ENCODE measurements at places on chromosomes 13 and 19.

- DNase-seq = peak; percentile 23
Measured at GRCh38 chr13:65378943-65379519, 1851.1 kb downstream of the PCDH9 start.

GRCh38 chr13:79989217-79989661, 351.7 kb downstream of the SPRY2 start:
- DNase-seq = no peak

GRCh38 chr13:110062077-110062776, 244.7 kb downstream of the COL4A1 start:
- DNase-seq = no peak

DNA sequence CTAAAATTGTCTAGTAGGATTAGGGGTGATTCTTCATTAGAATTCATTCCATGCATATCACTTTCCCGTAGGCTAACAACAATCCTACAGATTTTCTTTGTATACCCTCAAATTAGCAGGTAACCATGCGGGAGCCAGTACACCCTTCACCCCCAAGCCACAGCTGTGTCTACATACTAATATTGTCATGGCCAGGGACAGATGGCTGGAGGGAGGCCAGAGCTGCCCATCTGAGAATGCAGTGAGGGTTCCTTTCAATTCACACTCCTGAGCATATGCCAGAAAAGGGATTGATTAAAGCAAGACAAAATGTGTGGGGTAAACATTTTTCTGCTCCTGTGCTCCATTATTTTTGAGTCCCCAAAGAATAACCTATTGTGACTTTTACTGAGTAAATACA, 68.9 kb downstream of the FREM2 start:
- no peak for DNase-seq

DNA sequence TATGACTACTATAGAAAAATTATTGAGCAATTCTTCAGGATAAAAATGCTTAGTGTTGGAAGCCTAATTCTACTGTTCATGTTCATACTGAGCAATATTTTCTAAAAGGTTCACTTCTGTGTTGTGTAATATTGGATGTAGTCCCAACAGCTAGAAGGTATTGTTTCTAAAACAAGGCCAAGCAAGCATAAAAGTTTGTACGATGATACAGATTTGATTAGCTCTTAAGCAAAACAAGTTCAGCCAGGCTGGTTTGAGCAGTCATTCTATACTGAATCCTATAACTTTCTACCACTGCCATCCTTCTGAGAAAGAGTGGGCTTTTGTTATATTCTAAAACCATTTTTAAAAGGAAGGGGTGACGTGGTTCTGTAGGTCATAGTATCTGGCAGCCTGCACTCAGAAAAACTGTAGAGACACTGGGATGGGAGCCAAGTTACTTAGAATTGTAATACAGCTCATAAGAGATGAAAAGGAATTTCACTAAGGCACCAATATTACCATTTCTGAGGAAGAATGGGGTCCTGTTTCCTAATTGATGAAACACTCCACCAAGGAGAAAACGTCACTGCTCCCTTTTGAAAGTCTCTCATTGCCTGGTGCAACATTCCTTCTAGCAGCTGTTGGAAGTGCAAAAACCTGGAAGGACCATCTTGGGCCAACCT, 275.0 kb upstream of the DACH1 start:
- no peak for DNase-seq

DNA sequence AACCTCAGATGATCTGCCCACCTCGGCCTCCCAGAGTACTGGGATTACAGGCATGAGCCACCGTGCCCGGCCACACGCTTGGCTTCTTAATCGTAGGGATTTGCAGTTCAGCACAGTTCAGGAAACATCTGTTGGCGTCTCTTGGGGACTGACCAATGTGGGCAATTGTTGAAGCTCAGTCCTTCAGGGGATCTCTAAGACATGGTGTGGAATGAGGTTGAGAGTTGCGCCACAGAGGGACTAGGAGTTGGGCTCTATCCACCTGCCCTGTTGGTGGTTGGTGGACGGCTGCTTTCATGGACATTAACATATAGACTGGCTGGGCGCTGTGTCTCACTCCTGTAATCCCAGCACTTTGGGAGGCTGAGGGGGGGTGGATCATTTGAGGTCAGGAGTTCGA, 37.3 kb upstream of the SIN3B start:
- DNase-seq = no peak

DNA sequence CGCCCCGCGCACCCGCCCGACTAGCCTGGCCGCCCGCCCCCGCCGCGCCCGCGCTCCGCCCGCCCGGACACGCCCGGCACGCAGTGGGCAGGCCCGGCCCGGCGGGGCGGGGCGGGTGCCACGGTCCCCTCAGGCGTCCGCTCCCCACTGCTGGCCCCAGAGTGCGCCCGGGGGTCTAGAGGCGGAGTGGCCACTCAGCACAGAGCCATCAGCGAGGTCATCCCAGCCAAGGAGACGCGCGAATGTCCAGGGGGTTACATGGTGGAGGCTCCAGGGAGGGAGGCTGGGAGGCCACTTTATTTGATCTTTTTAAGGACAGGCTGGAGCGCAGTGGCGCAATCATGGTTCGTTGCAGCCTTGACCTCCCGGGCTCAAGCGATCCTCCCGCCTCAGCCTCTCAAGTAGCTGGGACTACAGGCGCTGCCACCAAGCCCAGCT, 236 bp upstream of the TINCR start:
- DNase-seq = no peak

- no peak for DNase-seq
Measured at GRCh38 chr13:61654481-61654880, 238.8 kb upstream of the PCDH20 start.

GRCh38 chr13:51048616-51049015, 62.5 kb downstream of the C13orf42 start:
- no peak for DNase-seq

DNA sequence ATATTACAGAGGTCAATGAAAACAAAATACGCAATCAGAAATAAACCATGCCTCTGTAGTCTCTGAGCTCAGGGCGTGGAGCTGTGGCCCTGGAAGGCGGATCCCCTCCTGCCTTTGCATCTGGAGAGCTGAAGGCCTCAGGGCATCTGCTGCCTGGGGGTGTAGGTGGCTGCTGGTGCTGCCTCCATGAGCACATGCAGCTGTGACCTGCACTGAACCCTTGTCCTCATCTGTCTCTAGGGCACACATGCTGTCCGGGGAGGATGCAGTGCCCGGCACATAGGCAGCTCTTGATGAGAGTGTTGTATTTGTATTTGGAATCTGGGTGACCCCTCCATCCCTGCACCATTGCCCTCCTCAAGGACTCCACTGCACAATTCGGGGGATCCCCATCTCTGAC, 185.7 kb downstream of the TEX29 start:
- DNase-seq = no peak

GRCh38 chr13:23394821-23395220, 38.7 kb downstream of the SACS start:
- DNase-seq = no peak

GRCh38 chr19:1110809-1111640, 7.2 kb downstream of the GPX4 start:
- DNase-seq = no peak

DNA sequence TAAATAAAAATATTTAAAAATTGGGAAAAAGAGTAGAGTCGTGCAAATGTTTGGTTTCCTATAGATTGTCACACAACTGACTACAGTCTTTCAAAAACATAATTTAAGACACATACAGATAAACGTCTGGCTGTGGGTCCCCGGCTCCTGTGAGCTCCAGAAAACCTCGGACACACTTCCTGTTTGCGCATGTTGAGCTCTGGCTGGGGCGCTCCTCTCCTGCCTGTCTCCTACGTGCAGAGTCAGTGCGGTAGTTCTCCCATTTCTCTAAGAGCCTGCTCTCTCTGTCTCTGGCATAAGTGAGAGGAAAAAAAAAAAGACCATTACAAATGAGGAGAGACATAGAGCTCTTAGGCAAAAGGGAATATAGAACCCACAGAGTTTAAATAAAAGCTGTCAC, 128.2 kb upstream of the OBI1 start:
- no peak for DNase-seq

DNA sequence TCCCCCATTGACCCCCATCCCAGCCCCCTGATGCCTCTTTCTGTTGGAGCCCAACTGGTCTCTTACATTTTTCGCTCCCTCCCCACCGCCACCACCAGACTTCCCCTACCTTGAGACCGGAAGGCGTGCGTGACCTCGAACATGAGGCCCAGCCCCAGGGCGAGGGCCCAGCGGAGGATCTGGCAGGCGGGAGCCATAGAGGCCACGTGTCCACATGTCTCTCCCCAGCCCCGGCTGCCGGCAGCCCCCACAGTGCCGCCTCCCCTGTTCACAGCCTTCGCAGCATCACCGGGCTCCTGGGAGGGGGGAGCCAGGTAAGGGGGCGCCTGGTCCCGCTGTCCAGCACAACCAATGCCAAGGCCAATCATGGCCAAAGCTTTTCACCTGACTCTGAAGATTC, 5.0 kb downstream of the ADAMTS10 start:
- DNase-seq = no peak

DNA sequence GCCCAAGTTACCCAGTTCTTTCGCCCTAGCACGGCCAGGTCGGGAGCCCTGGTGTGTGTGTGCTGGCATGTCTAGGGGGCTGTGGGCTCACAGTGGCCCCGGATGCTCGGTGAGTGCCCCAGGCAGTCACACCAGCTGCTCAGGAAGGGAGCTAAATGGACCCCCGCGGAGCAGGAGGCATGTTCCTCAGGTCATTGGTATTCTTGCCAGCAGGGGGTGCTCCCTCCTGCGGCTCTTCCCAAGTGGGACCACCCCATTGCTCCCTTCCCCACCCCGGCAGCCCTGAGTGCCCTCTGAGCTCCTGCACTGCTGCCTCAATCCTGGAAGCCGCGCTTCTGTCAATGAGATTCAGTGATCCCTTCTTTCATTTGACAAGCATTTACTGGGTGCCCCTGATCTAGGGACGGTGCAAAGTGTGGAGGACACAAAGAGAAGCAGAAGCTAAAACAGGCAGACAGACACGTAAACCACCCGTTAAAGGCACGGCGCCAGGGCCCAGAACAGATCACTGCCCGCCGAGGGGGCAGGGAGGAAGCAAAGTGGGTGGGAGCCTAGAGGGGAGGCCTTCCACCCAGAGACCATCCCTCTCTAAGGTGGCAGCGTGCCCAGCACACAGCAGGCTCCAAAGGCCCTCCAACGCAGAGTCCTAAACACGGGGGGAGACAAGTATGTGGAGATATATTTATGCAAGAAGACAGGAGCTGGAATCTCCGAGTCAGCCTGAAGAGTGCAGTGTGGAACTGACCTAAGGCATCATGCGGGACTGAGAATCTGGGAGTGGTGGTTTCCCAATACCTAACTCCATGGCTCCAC, 5.2 kb upstream of the ADPRHL1 start:
- DNase-seq = peak; percentile 5

DNA sequence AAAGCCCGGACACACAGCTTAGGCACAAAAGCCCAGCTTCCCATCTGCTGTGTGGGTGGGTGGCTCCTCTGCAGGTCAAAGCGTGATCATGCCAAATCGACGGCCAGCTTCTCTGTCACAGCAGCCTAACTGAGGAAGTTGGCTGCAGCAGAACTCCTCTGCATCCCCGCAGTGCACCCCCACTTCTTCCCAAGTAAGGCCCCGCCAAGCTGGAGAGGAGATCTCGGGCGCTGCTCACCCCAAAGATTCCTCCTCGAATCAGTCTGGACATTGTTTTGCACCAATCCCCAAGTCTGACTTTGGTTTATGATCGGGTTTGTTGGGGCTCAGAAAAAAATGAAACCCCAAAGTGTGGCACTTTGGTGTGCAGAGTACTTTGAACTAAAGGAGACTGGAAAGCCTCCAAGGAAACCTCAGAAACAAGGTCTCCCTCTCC, 19.7 kb upstream of the CPB2 start:
- DNase-seq = no peak

GRCh38 chr13:35888981-35889380, 242.2 kb downstream of the DCLK1 start:
- DNase-seq = no peak

- no peak for DNase-seq
Measured at GRCh38 chr19:11397089-11397610, 13.0 kb upstream of the EPOR start.

- no peak for DNase-seq
Measured at GRCh38 chr13:28489524-28489931, 5.4 kb downstream of the FLT1 start.

- DNase-seq = peak; percentile 60
Measured at GRCh38 chr19:49119411-49120324, at the start of gene PPFIA3. Gene PPFIA3 (plus strand): TSS chr19:49119544. CDS start chr19:49127874, 8,330 bp downstream.

DNA sequence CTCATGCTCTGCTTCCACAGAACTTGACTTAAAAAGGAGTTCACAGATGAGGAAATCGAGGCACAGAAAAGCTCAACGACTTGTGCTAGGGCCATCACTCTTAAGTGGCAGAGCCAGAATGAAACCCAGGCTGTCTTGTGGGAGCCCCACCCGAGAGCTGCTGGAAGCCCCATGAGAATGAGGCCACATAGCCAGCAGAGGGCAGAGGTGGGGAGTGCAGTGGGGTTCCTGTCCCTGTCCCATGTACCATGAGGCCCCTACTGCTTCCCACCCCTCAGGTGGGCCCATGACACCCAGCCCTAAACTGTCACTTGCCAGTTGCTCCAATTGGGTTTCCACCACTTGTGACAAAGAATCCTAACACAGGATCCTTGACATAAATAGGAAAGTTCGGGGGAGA, 175.9 kb downstream of the IRS2 start:
- DNase-seq = peak; percentile 60

DNA sequence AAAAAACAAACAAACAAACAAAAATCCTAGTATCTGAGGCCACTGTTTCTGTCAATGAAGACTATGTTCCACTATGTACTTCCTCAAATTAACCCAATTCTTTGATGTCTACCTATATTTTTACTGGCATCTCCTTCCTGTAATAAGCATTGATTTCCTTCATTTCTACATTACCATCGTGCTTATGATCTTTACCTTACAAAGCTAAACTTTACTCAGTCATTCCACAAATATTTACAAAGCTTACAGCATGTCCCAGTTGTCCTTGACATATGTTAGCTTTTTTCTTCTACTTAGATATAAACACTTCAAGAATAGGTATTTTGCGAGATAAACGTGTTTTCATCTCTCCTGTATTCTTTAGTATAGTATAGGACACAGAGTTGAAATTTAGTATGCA, 1090.9 kb downstream of the PCDH9 start:
- DNase-seq = peak; percentile 8

GRCh38 chr19:14479975-14480699, 5.0 kb upstream of the PTGER1 start:
- no peak for DNase-seq

DNA sequence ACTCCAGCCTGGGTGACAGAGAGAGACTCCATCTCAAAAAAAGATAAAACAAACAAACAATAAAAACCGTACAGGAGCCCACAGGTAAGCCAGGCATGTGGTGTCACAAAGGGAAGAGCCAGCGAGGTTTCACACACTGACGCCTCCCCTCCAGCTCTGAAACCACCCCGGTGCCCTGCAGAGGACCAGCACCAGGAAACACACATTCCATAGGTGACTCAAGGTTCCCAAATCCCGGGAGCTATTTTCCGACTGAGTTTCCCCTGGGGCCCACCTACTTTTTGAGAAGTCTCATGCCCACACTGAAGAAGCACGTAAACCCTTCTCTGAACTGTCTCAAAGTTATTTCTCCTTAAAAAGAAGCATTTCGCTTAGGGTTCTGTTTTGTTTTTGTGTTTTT, 40.3 kb downstream of the RHPN2 start:
- peak; percentile 32 for DNase-seq

DNA sequence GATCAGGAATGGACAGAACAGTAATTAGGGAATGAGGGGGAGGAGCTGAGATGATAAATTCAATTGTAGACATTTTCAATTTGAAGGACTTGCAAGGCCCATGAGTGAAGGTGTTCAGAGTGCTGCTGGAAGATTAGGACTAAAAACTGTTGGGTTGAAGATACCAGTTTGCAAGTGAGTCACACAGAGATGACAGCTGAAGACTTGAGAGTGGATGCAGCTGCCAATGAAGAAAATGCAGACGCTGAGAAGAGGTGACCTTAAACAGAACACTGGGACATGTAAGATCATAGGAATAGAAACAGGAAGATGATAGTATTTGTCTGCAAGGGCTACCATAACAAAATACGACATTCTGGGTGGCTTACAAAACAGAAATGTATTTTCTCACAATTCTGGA, 1716.5 kb upstream of the SLC10A2 start:
- DNase-seq = no peak
